ENCODE measurements at places on chromosomes 4 and X.

GRCh38 chrX:31679861-31680260 lies 608.0 kb upstream of the FTHL17 start:
- no peak for DNase-seq

DNA sequence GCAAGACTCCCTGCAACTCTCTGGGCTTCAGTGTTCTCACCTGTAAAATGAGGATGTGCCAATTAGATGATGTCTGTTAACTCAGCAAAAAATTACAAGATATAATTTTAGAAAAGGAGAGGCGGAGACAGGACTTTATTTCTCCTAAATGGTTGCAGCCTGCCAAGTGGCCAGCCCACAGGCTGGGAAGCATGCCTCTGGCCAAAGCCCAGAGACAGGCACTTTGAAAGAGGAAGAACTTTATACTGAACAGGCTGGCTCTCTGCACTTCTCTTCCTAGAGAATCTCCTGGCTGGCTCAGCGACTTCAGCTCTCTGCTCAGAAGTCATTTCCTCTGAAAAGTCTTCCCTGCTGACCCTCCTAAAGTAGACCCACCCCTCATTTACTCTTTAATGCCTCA lies 3.7 kb downstream of the PRDM5 start:
- DNase-seq, result no peak

DNA sequence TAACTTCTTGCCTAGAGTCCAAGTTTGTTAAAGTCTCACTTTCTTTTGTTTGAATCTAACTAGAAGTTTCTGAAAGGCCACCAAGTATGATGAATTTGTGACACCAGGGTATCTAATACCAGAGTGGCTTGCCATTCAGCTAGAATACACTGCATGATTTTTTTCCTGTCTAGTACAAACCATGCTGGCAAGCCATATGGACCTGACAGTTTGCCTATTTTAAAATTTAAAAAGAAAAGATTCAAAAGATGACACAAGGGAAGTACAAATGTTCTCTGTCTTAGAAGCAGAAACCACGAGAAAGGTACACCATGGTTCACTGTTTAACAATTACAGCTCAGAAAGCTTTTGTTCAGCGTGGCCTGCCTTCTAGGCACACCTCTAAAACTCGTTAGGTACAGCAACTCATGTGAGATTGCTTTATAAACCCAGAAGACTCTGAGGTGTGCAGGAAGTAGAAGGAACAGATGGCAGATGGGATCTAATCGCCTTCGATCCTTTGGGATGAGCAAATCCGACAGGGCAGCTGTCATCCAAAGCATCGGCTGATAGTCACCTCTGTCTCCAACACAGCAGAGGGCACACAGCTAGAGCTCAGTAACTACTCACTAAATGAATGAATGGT lies 35.4 kb upstream of the CENPU start:
- DNase-seq, result no peak

GRCh38 chr4:137125011-137125410 lies 407.3 kb downstream of the PCDH18 start:
- DNase-seq, result no peak

- DNase-seq, result no peak
These were observed 23.5 kb downstream of the FMR1 start for GRCh38 chrX:147935156-147935758.

DNA sequence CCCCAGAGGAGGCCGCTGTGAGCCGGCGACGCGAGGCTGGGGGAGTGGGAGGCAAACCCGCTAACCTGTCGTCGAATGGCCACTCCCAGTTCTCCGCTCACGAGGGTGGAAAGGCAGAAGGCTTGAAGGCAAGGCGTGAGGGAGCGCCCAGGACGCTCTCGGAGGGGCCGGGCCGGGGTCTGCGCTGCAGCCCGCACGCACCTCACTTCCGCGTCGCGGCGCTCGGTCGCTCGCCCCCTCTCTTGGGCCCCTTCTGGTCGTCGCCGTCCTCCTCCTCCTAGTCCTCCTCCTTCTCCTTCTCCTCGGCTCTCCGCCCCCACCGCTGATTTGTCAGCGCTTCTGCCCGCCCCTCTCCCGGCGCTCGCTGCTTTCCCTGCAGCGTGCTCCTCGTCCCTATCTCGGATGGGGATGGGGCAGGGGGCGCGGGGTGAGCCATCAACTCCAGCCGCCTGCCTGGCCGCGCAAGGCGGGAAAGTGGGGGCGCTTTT lies at the start of gene SNCA:
TSS of gene SNCA (minus strand) at position 265 of the 488 bp plus-strand sequence. CDS start 1,494 bp downstream, outside the sequence.
- peak; percentile 22 for DNase-seq

Measured in activated CD8-positive, alpha-beta memory T cell treated with anti-CD3 and anti-CD28 coated beads, Interleukin-2, amount 50 U/mL, for 4 hours (primary cell).